Bronchial epithelial cell (primary cell): ENCODE measurements at places on chromosomes 16 and 17. TPM values are rescaled to one million over a fixed set of nuclear protein-coding genes. Genes with fewer than 3 reads are reported as not detected.

The CDRT15L2 gene
- total RNA-seq, result not detected in 2 replicates

The SLC13A5 gene
- 0.38 and 0.53 TPM in 2 replicates for total RNA-seq

The PRR35 gene
- total RNA-seq, result not detected in 2 replicates

The NRN1L gene
- not detected in 2 replicates for total RNA-seq

The SDK2 gene
- total RNA-seq, result 2.1 and 5.5 TPM in 2 replicates

The C16orf96 gene
- not detected in 2 replicates for total RNA-seq

The ADAM11 gene
- total RNA-seq, result 0.13 and 0.53 TPM in 2 replicates

The MARVELD3 gene
- total RNA-seq, result 16.6 and 21.3 TPM in 2 replicates

The CACNG5 gene
- not detected in 2 replicates for total RNA-seq

The BRIP1 gene
- total RNA-seq, result 1.1 and 2.3 TPM in 2 replicates

The KRT24 gene
- 1.6 and 9.1 TPM in 2 replicates for total RNA-seq

The TIMP2 gene
- total RNA-seq, result 2.1 and 2.2 TPM in 2 replicates

The NME4 gene
- total RNA-seq, result 35.3 and 64.0 TPM in 2 replicates

The KRTAP4-6 gene
- total RNA-seq, result not detected in 2 replicates

The KREMEN2 gene
- total RNA-seq, result 1.1 and 1.2 TPM in 2 replicates

The KRT28 gene
- total RNA-seq, result not detected in 2 replicates

The C16orf74 gene
- 157 and 167 TPM in 2 replicates for total RNA-seq

The AOC2 gene
- 0.79 and 1.0 TPM in 2 replicates for total RNA-seq

The SLC5A10 gene
- total RNA-seq, result 0.13 TPM in 1 of 2 replicates, not detected in the other

The LRRC46 gene
- not detected in 2 replicates for total RNA-seq

The UMOD gene
- not detected in 2 replicates for total RNA-seq

The NOG gene
- under 0.01 and 0.26 TPM in 2 replicates for total RNA-seq

The HCRT gene
- not detected in 2 replicates for total RNA-seq

The OXLD1 gene
- total RNA-seq, result 47.7 and 73.7 TPM in 2 replicates

The KRT31 gene
- 0.26 TPM in 1 of 2 replicates, not detected in the other for total RNA-seq

The RDM1 gene
- 0.13 TPM in 1 of 2 replicates, not detected in the other for total RNA-seq

The HMOX2 gene
- 66.1 and 92.7 TPM in 2 replicates for total RNA-seq

The CDH13 gene
- 23.3 and 31.3 TPM in 2 replicates for total RNA-seq

The PSME3IP1 gene
- total RNA-seq, result 62.9 and 70.3 TPM in 2 replicates

The TP53TG3C gene
- total RNA-seq, result not detected in 2 replicates

The NAA60 gene
- total RNA-seq, result 5.0 and 10.0 TPM in 2 replicates

The ITGA2B gene
- under 0.01 TPM in 1 of 2 replicates, not detected in the other for total RNA-seq
